ENCODE measurements at places on chromosomes 6 and 20.
A peak's percentile ranks its signal among the peaks of the same experiment; 100 is the strongest.

DNA sequence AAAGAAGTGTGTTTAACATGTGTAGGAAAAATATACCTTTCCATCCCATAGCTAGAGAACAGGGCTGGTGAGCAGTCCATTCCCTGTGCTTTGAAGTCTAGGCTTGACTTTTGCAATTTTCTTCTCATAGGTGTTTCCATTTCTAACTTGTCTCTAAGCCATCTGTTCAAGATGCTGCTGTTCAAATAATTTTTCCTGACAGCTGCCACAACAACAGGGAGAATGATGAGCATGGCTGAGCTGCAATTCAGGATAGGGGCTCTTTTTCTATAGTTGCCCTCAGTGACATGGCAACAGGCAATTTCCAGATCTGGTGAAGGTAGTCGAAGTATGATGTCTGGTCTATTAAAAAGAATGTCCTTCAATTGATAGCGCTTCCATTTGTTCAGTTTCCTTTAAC is 103.0 kb upstream of the HS3ST5 start:
- DNase-seq = no peak

GRCh38 chr6:41822021-41822420 is 34.5 kb downstream of the TOMM6 start:
- DNase-seq = no peak

DNA sequence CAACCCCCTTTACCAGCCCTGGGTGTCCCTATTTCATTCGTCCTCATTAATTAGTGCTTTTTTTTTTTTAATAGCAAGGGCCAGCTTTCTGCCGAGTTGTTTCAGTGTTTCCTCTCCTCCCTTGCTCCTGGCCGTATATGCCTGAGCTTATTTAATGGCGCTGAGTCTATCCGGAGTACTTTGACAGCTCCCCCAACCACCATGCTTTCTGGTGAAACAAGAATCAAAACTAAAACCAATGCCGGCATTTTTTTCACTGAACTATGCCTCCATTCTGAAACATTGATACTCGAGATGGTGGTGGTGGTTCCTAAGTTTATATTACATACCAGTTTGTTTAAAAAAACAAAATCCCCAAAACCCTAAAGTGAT is 1.2 kb downstream of the DCBLD1 start:
- peak; percentile 61 for DNase-seq

DNA sequence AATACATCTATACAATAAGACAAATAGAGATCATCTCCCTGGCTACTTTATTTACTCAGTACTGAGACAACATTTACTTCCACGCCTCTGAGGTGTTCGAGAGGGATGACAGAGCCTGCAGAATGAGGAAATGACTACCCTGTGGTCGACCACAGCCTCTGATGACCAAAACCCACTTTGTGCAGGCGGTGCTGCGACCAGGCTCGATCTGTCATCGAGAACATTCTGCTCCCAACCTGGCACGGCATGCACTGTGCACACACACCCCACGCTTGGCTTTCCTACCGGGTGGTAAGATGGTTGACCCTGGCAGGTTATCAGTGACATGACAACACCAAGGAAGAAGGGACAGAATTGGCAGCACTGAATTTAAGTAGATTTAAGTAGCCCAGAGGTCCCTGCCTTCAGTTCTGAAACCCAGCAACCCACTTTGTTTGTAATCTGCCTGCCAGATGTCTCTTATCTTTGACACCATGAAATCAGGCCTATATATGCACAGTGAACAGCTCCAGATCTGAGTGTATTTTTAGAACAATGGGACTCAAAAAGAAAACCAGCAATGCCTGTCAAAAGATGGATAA is 42.6 kb downstream of the TTI1 start:
- DNase-seq = peak; percentile 67

DNA sequence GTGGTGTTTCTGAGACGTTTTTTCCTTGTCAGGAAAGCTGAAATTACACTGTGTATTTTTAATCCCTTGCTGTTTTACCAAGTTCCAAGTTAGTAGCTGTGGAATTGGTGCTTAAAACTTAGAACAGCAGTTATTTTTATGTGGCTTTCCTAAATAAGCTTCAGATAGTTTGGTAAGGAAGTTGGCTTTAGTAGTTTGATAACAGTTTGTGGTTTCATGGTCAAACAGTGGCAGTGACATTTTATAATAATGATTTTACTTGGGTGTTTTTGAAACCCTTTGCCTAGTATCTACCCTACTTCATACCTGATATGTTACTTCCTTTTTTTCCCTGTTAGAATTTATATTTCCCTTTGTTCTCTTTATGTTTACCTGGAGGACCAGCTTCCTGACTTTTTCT is 164.9 kb downstream of the JARID2 start:
- DNase-seq = no peak

DNA sequence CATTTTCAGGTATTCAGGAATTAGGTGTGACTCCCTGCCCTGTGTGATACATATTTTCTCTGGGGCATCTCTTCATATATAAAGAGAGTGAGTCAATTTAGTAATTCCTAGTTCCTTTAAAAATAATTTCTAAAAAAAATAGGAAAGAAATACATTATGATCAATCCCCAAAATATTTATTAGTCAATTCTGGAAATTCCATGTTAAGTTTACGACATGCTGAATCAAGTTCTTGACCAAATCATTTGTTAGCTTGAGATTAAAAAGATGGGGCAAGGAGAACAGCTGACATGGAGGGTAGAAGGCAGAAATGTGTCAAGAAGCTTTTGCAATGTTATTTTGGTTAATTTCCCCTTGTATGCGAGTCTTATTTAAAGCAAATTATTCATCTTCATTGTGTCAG is 22.7 kb upstream of the PRDM1 start:
- DNase-seq = peak; percentile 28

DNA sequence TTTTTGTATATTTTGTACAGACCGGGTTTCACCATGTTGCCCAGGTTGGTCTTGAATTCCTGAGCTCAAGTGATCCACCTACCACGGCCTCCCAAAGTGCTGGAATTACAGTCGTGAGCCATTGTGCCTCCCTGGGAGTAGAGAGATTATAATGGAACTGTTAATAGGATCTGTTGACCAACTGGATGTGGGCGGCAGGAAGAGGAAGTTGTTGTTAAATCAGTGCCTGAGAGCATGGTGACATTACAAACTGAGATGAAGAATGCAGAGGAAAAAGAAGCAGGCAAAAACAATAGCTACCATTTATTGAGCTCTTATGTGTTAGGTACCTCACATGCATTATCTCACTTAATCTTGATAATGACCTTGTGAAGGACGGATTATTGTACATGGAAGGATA is 9.2 kb upstream of the L3MBTL3 start:
- no peak for DNase-seq

- no peak for DNase-seq
Measured at GRCh38 chr20:62649140-62649539, 6.8 kb downstream of the SLCO4A1 start.

DNA sequence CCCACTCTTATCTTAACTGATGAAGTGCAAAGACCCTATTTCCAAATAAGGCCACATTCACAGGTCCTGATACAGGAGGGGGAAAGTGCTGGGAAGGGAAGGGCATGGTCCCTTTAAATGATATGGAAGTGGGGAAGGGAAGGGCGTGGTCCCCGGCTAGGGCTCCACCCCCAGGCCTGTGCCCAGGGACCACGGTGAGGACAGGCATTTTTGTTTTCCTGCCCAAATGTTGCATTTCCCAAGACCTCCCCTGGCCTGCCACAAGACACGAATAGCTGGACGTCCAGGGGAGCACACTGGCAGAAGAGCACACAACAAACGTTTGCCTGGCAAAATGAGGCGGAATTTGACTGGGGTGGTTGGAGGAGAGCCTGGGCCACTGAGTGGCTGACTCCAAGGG is 16.1 kb upstream of the HFE start:
- DNase-seq = no peak

DNA sequence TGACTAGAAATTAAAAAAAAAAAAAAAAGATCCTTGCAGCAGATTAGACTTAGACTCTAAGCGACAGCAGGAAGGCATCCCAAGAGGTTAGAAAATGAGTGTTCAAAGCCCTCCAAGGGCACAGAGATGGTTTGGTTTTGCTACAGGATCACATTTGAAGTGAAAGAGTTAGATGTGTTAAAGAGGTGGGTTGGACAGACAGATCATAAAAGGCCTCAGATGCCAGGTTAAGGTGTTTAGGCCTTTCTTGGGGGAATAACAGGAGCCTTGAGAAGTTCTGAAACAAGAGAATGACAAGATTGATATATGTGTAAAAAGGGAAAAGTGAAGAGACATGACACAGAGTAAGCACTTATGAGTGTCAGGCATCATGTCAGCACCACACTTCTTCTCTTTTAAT is 107.5 kb downstream of the FYN start:
- DNase-seq = no peak

GRCh38 chr6:43020847-43021246 is 576 bp upstream of the RRP36 start:
- peak; percentile 21 for DNase-seq

- DNase-seq = peak; percentile 91
Measured at GRCh38 chr20:44104798-44105517, 82.0 kb downstream of the JPH2 start.

- DNase-seq = no peak
Measured at GRCh38 chr20:48769069-48769983, 58.5 kb downstream of the PREX1 start.

DNA sequence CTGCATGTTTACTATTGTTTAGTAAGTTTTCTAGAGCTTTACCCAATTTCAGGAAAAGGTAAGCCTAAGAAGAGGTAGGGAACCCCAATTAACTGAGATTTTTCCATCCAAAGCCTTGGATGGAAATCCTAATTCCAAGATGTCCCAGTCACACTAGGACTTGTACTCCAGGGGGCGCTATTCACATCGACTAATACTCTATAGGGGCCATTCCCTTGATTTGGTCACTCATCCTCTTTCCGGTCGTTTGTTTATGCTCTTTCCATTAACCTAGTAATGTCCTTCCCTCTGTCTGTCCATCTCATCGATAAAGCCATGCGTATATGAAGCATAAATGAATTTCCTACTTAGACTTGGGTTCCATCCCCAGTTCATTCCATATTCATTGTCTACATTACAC is 80.8 kb upstream of the FUCA2 start:
- DNase-seq = no peak

GRCh38 chr20:23155141-23155590 is 69.0 kb upstream of the CD93 start:
- DNase-seq = no peak

- DNase-seq = peak; percentile 80
Measured at GRCh38 chr6:79949233-79949632, 1.9 kb upstream of the ELOVL4 start.

- no peak for DNase-seq
Measured at GRCh38 chr20:47175493-47175892, 181.0 kb downstream of the ZMYND8 start.

DNA sequence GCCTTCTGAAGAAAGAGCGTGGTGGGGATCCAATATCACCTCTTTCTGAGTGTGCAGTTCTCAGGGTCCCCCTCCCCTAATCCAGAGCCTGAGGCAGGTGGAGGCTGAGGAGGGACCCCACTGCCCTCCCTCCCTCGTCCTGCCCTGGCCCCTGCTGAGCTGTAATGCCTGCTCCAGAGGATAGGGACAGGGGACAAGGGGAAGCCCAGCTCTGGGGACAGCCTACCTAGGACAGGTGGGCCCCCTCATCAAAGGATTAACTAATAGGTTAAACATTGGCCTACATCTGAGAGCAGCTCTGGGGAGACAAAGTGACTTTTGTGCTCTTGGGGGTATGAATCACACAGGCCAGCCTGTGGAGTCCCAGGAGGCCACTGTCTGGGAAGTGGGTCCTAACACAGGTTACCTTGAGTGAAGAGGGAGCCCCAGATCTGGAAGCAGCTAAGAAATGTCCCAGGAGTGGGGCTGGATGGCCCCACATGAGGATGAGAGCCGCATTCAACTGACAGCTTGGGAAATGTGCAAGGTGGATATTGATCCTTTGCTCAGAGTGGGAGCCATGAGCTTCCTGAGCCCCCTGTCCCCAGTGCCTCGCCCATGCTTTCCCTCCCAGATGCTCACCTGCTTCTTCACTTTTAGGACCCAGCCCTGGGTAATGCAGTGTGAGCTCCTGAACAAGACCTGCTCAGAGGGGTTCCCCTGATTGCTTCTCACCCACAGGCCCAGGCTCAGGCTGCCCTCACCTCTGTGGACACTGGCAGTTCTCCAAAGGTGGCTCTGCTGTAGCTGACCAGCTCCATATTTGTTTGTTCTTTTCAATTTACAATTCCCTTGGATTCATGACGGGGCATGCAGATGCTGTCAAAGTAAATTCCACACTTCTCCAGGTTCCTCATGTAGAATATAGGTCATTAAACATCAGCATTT is 17.8 kb upstream of the CST9L start:
- DNase-seq = no peak

DNA sequence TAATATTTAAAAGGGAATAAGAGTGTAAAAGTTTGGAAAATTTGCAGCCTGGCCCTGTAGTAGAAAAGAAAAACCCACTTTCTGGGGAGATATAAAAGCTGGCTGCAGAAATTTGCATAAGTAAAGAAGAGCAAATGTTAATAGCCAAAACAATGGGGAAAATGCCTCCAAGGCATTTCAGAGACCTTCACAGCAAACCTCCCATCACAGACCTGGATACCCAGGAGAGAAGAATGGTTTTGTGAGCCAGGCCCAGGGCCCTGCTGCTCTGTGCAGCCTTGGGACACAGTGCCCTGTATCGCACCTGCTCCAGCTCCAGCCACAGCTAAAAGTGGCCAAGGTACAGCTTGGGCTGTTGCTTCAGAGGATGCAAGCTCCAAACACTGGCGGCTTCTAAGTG is 113.8 kb downstream of the BTBD9 start:
- DNase-seq = no peak

- no peak for DNase-seq
Measured at GRCh38 chr20:41631826-41632225, 13.6 kb upstream of the CHD6 start.

DNA sequence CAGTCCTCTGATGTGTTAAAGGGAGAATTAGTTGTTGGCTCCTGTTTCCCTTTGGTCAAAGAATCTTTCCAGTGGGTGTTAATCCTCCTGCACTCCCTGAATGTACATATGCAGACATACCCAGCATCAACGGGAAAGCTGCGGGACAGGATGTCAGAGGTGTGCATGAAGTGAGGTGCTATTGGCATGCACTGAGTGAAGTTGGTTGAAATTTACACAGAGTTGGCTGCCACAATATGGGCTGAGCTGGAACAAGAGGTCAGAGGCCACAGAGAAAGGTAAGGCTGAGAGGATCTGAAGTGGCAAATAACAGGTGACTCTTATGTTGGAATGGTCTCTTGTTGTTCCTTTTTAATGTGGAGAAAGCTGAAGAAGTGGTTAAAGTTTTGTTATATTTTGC is 82.7 kb upstream of the AKIRIN2 start:
- DNase-seq = no peak

Measured in iris pigment epithelial cell (primary cell).